ENCODE measurements at places on chromosomes 1 and 21.

GRCh38 chr1:160827418-160827817, 31.4 kb downstream of the LY9 start:
- DNase-seq: no peak

- DNase-seq: no peak
Observed at GRCh38 chr1:226628612-226629155, 80.1 kb downstream of the STUM start.

DNA sequence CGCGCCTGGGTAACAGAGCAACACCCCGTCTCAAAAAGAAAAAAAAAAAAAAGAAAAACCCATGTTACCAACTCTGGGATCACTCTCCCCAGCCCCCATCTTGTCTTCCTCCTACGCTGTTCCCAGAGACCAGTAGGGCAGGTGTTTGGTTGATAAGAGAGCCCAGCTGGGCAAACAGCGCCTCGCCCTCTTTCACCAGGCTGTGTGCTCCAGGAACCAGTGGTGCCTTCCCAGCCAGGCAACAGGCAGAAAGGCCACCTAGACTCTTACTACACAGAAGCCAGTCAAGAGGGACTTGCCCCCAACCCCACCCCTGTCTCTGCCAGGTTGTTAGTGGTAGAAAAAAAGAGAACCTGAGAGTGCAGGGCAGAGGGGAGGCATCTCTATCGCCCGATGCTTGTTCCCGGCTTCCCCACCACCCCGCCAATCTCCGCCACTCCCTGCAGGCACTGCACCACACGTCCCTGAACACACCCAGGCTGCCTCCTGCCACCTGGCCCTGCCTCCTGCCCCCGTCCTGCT, 14.0 kb upstream of the CTRC start:
- DNase-seq: no peak

GRCh38 chr1:7561331-7561921, 209.7 kb upstream of the VAMP3 start:
- no peak for DNase-seq

- no peak for DNase-seq
Observed at GRCh38 chr1:170590921-170591705, 59.1 kb downstream of the GORAB start.

DNA sequence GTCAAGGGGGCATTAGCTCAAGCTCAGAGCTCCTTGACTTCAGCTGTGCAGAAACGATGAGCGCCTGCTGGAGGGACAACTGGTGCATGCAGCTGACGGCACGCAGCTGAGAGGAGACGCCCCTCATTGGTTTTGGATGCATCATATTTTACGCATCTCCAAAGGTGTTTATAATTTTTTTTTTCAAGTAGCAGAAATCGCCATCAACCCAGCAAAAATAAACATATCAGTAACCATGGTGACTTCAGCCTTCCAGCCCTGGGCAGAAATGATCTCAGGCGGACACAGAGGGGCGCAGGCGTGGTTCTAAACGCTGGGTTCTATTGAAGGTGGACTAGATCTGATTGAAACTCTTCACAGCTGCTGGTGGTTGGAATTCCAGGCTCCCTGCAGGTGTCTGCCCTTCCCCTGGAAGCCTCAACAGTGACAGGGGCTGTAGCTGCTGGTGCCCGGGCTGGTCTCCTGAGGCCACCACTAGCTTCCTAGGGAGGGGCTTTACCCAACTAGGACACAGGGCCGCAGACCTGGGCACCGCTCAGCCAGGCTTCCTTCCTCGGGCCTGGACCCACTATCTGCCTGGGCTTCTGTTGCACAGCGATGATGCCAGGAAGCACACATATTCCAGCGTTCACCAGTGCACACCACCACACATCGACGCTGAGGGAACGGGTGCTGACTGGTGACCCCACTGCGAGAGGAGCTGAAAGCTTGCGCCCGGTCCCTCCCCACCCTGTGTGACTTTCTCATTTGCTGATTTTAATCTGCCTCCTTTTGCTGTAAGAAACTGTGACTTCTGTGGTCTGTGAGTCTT, 63.7 kb upstream of the ABCG1 start:
- no peak for DNase-seq

DNA sequence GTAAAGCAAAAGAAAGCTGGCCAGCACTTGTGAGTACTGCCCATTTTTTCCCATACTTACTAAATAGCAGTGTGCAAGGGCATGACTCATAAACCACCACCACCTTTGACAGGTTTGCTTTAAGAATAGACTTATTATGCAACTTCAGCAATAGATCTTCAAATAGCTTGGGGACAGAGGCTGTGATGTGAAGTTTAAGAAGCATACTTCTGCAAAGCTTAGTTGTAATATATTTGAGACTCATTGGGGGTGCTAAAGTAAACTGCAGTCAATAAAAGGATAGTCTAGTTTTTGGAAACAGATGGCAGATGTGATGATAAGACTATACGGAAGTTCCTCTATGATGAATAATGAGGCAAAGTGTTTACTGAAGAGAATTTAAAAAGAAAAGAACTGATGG, 210.0 kb downstream of the PLA2G4A start:
- DNase-seq: no peak

GRCh38 chr1:21162740-21163464, 13.8 kb downstream of the EIF4G3 start:
- DNase-seq: no peak

DNA sequence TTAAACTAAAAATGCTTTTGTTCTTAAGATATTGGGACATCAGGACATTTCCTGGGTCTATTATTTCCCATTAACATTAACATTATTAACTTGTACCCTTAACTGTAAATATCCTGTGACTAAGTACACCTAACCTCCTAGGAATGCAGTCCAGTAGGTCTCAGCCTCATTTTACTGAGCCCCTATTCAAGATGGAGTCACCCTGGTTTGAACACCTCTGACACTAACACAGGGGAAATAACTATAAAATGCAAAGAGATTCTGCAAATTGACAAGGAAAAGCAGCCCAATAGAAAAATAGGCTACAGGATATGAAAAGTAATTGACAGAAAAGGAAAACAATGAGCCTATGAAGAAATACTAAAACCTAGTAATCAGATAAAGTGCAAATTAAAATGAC, 11.6 kb upstream of the NCMAP start:
- DNase-seq: no peak

DNA sequence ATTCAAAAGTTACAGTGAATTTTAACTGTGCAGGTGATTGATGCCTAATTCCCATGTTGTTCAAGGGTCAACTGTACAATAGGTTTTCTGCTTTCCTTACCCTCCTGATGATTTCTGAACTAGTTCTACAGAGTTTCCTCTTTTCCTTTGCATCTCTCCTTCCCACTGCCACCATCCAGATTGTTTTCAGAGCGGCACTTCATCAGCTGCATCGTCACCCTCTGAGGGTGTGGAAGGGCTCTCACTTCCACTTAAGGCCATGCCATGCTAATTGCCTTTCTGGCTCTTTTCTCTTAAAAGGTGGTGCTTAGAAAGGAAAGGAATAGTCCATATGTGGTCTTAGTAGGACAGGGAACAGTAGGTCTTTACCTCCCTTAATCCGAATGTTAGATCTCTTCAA, 39.1 kb downstream of the DISC1 start:
- DNase-seq: no peak

All from activated CD4-positive, alpha-beta T cell treated with anti-CD3 and anti-CD28 coated beads, Interleukin-2, amount 50 U/mL, for 24 hours (primary cell).